ENCODE measurements at places on chromosomes 3 and 15.

DNA sequence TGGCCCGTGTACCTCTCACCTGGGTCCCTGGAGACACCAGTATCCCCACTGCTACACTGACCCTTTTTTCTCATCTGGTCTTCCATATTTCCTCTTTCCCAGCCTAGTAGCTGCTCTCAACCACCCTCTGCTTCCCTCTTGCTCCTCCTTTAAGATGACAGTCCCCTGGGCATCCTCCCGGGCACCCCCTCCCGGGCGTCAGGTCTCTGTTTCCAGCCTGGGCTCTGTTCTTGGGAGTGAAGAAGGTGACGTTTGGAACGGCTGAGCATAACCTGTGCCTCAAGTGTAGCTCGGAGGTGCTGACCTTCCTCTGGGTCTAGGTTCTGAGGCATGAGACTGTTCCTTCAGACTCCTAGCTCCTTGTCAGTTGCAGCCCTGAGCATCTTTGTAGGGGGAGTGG, 101.2 kb downstream of the VGLL4 start:
- DNase-seq = no peak

GRCh38 chr3:169158379-169158778, 505.1 kb downstream of the MECOM start:
- DNase-seq = no peak

- no peak for DNase-seq
Measured at GRCh38 chr3:28598165-28598564, 249.5 kb upstream of the AZI2 start.

DNA sequence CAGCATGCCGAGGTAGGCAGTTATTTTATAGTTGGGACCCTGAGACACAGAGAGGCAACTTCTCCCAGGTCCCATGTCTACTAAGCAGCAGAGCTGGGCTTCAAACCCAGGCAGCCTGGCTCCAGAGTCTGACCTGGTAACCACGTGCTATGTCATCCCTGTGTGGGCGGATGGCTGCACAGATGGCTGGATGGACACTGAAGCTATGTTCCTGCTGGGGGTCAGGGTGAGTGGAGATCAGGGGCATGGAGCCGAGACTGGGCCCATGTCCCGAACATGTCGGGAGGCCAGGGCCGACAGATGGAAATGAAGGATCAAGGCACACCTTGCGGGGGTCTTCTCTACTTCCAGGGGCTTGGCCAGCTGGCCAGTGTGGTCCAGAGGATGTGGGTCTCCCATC, 9.3 kb upstream of the FBLN2 start:
- no peak for DNase-seq

DNA sequence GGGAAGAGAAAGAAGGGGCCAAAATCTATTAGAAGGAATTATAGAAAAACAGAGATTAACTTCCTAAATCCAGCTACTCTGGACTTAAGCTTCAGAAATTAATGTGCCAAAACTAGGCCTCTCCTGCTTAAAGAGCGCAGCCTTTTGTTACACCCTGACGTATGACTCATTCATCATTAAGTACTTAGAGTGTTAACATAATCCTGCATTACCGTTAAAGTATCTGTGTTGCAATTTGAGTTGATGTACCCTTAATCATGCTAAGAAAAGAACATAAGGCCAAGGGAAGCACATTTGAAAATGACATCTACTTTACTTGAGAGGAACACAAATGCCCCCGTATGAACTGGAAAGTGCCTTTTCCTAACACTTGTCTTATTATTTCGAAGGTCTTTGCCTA, 7.9 kb downstream of the HTR3D start:
- DNase-seq = no peak

DNA sequence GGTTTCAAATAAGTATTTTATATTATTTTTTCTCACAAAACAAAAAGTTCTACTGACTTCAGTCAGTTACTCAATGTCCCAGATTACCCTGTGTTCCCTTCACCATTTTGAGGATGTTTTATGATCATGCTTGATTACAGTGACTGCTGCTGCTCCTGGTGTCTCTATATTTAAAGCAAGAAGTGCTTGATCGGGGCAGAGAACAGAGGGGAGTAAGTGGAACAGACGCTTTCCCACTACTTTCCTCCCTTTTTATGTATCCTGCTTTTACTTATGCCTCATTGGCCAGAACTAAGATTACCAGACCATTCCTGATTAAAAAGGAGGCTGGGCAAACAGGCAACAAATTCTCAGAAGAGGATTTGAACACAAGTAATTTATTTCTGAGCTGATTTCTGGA, 612.1 kb downstream of the VGLL3 start:
- no peak for DNase-seq

Measured in stimulated activated CD4-positive, alpha-beta T cell treated with anti-CD3 and anti-CD28 coated beads, TNF-alpha, amount 100 ng/mL, for 1 hour (primary cell).